NCI-H146 (cell line): ENCODE measurements at places on chromosomes 3 and 15.

DNA sequence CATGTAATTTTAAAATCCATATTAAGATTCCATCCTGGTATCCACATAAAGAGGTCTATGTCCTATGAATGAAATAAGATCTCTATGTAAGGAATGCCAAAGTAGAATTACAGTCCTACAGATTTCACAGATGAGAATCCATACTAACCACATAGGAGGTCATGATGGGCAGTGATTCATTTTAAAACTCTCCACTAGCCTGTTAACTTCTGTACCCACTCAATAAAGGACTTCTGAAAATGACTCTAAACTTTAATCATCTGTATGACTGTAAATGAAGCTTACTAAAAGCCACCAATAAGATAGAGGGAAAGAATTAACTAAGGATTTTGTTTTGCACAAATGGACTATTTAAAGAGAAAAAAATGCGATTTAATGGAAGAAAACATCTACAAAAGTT, 28.7 kb downstream of the MORC1 start:
- DNase-seq, result no peak

- peak; percentile 16 for DNase-seq
These were observed 76.9 kb downstream of the ETFA start for GRCh38 chr15:76234337-76234889.

- no peak for DNase-seq
These were observed 17.8 kb downstream of the USP3 start for GRCh38 chr15:63522225-63522578.

DNA sequence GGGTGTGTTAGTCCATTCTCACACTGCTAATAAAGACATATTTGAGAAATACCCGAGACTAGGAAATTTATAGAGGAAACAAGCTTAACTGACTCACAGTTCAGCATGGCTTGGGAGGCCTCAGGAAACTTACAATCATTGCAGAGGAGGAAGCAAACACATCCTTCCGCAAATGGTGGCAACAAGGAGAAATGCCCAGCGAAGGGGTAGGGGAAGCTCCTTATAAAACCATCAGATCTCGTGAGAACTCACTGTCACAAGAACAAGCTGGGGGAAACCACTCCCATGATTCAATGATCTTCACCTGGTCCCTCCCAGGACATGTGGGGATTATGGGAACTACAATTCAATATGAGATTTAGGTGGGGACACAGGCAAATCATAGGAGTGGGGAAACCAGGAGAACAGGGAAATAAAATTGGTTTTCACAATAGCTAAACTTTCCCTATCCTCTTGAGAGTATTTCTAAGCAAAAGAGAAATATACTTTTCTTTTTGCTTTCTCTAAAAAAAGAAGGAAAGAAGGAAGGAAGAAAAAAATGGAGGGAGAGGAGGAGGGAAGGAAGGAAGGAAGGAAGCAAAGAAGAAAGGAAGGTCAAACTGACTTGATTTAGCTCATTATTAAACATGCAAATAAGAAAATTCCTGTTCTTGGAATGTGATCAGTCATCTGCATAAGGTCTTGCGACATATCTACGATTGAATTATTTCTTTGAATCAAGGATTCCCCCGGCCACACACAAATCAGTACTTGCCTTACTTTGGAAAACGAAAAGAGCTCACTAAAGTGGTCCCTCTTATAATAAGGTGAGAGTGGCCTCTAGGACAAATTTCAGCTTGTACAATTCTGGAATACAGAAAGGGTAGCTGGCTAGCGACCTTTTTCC, 75.2 kb downstream of the LIPC start:
- no peak for DNase-seq

- no peak for DNase-seq
These were observed 308.4 kb downstream of the SQOR start for GRCh38 chr15:45943240-45943639.

- DNase-seq, result no peak
These were observed 272.9 kb downstream of the FEZF2 start for GRCh38 chr3:62100282-62100989.

- DNase-seq, result peak; percentile 21
These were observed 11.6 kb downstream of the TAMM41 start for GRCh38 chr3:11835028-11835639.

GRCh38 chr15:59532770-59533379, 78.7 kb upstream of the GCNT3 start:
- peak; percentile 62 for DNase-seq

- DNase-seq, result no peak
These were observed 128.2 kb upstream of the SLC7A14 start for GRCh38 chr3:170714122-170714521.

DNA sequence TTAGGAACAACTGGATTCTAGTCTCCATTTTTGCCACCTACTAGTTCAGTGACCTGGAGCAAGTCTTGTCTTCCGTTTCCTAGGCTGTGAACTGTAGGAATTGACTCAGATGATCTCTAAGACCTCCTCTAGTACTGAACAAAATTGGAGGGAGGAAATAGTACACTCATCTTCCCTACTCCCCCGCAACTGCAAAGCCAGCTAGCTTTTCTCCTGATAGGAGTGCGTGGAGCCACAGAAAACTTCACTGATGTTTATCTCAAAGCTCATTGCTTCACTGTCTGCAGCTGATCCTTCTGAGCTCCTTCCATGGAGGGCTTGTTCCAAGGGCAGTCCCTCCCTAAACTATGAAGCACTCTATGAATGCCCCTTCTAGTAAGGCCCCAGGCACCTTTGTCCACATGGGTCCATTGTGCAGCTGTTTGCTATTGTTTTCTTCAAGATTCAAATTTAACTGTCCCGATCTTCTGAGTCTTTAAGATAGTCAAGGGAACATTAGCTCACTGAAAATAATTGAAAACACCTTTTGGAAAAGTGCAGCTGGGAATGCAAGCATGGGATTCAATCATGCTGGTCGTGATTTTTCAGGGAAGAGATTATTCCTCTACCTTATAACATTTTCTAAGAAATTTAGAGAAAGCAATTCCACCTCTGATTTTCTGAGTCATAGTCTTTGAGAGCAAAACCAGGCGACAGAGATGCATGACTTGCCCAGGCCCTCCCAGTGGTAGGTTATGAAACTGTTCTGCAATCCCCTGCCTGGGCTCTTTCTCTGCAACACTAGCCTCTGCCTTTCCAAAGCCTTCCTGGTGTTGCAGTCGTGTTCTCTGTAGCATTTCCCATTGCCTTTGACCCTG, 24.3 kb downstream of the FILIP1L start:
- DNase-seq, result no peak

- DNase-seq, result no peak
These were observed 45.8 kb upstream of the UBE2E2 start for GRCh38 chr3:23157331-23157730.

- no peak for DNase-seq
These were observed 16.7 kb downstream of the WWTR1 start for GRCh38 chr3:149640976-149641728.

DNA sequence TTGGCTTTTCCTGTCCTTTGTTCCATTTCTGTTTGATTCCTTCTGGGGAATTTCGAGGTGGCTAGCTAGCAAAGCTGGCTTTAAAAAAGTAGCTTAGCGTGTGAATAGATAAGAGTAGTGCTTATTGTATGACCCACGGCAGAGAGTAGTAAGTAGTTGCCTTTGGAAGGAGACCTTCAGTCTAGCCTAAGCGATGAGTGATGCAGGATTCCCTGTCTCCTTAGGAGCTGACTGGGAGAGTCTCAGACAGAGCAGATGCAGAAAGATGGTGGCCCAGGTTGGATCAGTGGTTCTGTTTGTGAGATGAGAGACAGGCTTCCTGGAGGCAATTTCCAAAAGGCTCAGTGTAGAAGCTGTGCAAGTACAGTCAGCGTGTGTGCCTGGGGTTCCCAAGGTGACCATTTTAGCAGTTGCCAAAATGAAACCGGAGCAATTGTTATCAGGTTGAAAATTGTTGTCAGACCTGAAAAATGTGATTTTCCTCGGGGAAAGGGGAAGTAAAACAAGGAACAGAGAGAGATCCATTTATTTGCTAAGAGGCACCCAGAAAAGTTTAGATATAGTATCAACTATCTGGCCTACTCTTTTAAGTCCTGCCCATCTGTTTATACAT, 681 bp upstream of the IL5RA start:
- DNase-seq, result peak; percentile 32

DNA sequence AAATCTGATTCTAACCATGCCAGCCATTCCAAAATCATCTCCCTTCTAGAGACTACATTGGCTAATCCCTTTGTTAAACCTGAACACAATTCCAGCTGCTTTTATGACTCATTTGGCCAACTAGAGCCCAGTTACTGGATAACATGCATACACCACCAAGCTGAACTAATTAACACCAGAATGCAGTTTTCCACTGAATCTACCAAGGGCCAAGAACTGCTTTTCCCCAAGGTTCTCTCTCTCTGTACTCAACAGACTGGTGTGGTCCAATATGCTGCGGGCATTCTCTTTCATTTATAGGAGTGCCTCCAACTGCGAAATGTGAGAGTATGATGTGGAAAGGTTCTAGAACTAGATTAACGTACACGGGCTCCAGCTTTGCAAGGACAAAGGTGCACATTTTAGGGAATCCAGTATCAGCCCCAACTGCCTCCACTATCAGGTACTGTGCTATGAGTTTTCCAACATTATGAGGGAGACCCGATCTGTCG, 1.5 kb downstream of the CHSY1 start:
- DNase-seq, result no peak
